Activated CD4-positive, CD25-positive, alpha-beta regulatory T cell treated with anti-CD3 and anti-CD28 coated beads, Interleukin-2, amount 50 U/mL, for 72 hours (primary cell): ENCODE measurements at places on chromosomes 7 and 10.

- DNase-seq, result no peak
Measured at GRCh38 chr7:74365322-74366022, 76.3 kb downstream of the CLIP2 start.

DNA sequence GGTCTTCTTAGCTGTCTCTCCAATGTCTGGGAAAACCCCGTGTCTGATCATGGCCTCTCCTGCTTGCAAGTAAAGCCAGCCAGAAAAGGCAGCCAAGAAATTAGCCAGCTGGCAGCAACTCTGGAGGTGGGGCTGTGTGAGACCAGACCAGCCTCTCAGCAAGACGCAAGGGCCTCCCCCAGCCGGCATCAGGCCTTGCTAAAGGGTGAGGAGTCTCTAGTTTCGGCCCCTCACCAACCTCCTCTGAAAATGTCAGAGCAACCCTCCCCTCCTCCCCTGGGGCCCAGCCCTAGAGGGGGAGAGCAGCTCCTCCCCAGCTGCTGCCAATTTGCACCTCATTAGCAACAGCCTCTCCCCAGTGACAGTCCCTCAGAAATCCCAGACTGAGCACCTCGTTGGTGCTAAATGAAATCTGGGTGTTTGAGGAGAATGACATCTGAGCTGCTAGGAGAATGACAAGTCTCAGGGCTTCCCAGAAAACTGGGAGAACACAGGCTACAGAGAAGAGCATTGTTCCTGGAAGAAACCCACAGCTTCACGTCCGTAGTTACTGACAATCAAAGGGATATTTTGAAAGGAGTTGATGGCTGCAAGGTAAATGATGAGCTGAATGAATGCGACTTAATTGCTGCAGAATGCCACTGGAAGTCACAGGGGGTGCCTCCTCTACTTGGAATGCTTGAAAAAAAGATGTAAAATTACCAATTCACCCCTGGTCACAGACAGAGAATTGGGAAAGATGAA lies 25.9 kb downstream of the DGKI start:
- no peak for DNase-seq

- no peak for DNase-seq
Measured at GRCh38 chr10:131949041-131949862, 32.5 kb downstream of the BNIP3 start.

- DNase-seq, result no peak
Measured at GRCh38 chr10:29277296-29277695, 11.6 kb upstream of the LYZL1 start.

DNA sequence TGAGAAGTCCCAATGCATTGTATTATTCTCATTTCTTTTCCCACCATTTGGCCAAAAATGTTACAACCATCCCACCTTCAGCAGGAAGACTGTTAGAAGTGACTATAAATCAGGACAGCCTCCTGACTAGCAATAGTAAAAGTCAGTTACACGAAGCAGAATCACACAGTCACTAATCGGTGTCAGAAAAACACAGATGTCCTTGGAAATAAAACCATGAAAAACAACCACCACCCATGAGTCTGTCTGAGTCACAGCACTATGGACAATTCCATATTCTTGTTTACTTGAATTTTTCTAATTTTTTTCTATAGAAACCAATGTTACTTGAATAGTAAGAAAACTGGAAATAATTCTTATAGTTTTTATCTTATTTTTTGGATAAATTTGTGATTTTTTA lies 81.9 kb upstream of the FRMD4A start:
- DNase-seq, result no peak

GRCh38 chr7:106597014-106597413 lies 63.9 kb downstream of the CCDC71L start:
- DNase-seq, result no peak

DNA sequence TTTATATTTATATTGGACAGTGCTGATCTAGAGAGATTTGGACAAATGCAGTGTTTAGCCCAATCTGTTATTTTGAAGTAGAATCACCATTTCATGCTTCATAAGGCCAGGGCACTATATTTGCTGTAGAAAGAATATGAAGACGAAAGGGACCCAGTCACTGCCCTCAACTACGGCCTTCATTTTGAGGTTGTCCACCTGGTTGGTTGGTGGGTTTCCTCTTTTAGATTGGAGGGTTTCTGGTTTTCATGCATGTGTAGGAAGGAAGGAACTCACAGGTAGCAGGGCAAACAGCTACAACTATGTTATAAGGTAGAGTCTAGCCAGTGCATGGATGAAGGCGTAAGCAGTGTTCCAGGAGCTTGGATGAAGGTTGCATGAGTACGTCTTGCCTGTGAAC lies 56.3 kb downstream of the ARID5B start:
- DNase-seq, result no peak

GRCh38 chr7:28155964-28156363 lies 24.6 kb downstream of the JAZF1 start:
- no peak for DNase-seq

- no peak for DNase-seq
Measured at GRCh38 chr7:151877911-151878835, 1.3 kb upstream of the PRKAG2 start.

GRCh38 chr7:142557971-142558582 lies 191.2 kb upstream of the PRSS1 start:
- DNase-seq, result peak; percentile 49

DNA sequence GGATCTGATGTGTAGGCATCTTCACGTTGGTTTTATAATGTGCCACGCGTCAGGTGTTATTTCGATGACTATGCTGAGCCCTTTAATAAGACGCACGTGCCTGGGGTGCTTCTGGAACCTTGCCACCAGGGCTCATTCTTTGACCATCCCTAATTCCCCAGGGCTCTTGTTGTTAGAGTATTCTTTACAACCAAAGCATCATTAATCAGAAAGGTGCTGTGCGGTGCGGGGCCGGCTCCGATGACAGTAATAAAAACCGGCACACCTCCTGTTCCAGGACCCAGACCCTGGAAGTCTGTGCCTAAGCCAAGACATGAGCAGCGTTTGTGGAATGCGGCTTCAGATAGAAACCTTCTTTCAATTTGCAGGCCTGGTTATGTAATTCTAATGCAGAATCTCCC lies 58.4 kb downstream of the MGMT start:
- no peak for DNase-seq

- DNase-seq, result no peak
Measured at GRCh38 chr7:45920502-45921380, at the start of gene IGFBP3. Gene IGFBP3 (minus strand): TSS chr7:45921272. CDS start chr7:45921140, 132 bp downstream.

GRCh38 chr10:98255146-98255877 lies 12.7 kb downstream of the LOXL4 start:
- DNase-seq, result no peak

GRCh38 chr10:49300140-49300974 lies 1.4 kb downstream of the C10orf71 start:
- DNase-seq, result no peak

DNA sequence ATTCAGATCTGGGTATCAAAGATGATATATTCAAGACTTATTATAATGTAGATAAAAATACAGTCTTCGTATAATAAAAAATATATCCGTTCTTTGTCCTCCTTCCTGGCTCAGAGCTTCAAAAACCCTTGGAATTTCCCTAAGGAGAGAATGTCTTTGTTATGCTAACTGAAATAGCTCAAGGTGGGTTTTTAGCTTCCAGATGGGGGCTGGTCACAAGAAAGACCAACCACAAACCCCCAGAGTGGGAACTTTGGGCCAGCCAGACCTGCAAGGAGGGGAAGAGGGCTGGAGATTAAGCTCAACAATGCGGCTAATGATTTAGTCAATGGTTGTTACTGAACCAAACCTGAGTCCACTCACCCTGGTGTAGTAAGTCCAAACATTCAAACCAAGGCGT lies 196.4 kb downstream of the SDHAF3 start:
- no peak for DNase-seq

DNA sequence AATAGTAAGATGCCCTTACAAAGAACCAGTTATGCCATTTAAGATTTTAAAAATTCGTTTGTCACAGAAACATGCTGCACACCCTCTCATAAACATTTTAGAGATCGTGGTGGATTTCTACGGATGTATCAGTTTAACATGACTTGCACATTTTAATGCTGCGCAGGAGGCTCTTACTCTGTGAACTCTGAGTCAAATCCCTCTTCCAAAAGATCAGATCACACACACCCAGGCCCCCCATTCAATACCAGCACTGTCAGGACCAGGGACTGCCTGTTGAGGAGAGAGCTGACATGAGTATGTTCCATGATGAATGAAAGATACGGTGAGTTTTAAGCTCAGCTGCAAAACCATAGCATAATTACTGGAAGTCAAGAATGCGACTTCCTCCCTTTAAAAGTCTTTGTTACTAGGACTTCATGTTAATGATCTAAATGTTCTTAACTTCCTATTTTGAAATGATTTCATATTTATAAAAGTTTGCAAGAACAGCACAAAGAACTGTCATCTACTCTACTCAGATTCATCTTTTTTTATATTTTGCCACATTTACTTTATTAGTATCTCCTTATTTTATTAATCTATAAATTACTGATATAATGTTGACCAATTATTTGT lies 500.2 kb downstream of the GLRX3 start:
- DNase-seq, result no peak

- DNase-seq, result no peak
Measured at GRCh38 chr7:47095946-47096345, 486.0 kb downstream of the TNS3 start.
